Stimulated activated CD4-positive, alpha-beta T cell treated with anti-CD3 and anti-CD28 coated beads, Interleukin-4, amount 100 ng/mL, for 4 hours (primary cell): ENCODE measurements at places on chromosomes 7 and 10.

DNA sequence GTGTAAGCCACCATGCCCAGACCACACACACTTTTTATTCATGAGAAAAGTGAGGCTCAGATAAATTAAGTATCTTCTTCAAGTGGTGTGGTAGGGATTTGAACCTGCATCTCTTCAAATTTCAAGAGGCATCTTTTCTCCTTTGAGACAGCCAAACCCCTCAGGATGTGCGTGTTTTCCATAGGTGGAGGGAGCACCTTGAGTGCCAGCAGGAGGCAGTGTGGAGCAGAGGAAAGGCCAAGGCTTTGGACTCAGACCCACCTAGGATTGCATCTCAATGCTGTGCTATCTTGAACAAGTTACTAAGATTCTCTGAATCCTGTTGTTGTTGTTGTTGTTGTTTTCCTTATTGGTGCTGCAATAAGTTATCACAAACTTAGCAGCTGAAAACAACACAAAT, 40.2 kb upstream of the MYL10 start:
- DNase-seq = no peak

GRCh38 chr10:16770670-16771069, 46.6 kb downstream of the RSU1 start:
- DNase-seq = no peak

- DNase-seq = no peak
Observed at GRCh38 chr7:30458311-30458710, 20.3 kb downstream of the NOD1 start.

DNA sequence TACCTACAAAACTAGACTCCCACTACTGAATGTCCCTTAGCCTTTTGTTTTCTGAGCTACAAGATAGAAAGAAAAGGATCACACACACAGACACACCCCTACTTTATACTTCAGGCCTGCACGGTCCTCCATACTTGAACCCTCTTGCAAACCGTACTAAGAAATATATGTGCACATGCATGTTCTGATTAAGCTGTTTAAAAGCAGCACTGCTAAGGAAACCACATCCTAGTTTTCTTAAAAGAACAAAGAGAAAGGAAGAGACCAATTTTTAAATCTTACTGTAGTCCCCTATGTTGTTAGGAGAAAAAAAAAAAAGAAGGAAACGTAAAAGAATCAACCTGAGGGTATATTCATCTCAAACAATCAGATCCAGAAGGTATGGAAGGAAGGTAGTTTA, 501.2 kb downstream of the PARD3 start:
- no peak for DNase-seq

- DNase-seq = no peak
Observed at GRCh38 chr7:41738336-41738735, 35.4 kb upstream of the INHBA start.

DNA sequence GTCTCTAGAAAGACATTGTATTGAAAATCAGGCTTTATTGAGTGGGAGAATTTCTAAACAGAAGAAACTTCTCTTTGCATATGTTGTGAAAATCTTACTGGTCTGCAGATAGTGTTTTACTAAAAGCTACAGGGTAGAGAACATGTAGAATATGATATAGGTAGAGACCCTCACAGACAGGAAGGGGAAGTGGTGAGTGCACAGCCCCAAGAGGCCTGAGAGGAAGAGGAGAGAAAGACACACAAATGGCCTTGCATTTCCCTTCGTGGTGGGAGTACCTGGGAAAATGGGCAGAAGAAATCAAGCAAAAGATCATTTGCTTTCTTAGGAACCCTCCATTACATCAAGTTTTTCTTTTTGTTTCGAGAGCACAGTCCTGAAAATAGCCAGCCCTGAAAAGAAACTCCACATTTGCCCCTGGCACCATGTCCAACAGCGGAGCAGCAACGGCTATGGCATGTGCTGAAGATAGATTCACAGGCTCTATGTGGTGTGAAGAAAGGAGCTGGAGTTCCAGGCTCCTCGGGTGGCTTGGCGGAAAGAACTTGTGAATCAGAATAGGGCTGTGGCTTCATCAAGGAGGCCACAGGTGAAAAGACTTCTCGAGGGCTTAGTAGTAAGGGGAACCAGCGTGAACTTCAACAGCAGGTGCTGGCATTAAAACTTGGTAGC, 143.5 kb downstream of the CALCR start:
- no peak for DNase-seq

DNA sequence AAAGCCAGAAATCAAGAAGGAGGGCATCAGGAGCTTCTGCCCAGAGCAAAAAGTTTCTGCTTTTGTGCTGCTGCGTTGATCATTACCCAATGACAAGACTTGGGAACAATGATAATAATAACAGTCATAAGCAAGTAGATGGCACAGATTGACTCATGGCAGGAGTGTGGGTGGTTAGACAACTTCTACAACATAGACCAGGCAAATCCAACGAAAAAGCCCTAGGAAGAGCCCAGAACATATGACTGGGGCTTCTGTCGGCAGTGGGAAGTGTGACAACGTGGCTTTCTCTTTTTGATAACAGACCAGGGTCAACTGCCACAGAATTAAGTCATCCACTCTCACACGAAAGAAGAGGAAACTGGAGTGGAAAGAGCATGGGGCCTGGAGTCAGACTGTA, 85.4 kb upstream of the TRIL start:
- DNase-seq = no peak

GRCh38 chr10:30219971-30220751, 128.9 kb downstream of the MTPAP start:
- DNase-seq = no peak

GRCh38 chr7:80133361-80134114, 1.1 kb upstream of the GNAI1 start:
- DNase-seq = no peak

GRCh38 chr7:85191383-85191782, 4.5 kb upstream of the SEMA3D start:
- no peak for DNase-seq

DNA sequence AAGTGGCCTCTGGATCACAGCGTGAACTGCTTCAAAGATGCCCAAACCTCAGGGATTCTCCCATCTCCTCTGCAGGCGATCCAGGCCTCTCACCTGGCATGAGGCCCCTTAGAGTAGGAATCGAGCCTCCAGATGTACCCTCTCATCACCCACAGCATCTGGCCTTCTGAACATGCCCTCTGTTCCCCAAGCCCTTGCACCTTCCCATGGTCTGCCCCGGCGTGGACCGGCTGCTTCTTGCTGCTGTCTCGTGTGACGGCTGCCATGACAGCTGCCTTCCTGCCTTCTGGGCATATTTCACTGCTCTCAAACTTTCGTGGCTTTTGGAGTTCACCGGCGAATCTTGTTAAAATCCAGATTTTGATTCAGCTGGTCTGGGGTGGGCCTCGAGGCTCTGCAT, 157.2 kb upstream of the NPS start:
- no peak for DNase-seq

- peak; percentile 39 for DNase-seq
Observed at GRCh38 chr7:73811760-73812168, 19.0 kb upstream of the CLDN4 start.

GRCh38 chr10:103476046-103476768, 2.8 kb downstream of the CALHM3 start:
- no peak for DNase-seq

DNA sequence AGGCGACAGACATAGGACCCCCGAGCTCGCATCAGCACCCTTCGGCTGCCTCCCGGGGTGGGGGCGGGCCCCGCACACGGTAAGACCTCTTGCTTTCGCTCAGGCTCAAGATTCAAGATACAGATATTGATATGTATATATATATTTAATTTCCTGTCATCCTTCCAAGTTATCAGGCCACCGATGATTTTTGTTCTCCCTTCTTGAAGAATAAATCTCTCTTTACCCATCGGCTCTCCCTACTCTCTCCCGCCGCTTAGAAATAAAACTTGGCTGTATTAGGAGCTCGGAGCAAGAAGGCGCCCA, 603 bp downstream of the ADRA2A start:
- no peak for DNase-seq

GRCh38 chr7:75740846-75741497, 2.2 kb upstream of the HIP1 start:
- no peak for DNase-seq

DNA sequence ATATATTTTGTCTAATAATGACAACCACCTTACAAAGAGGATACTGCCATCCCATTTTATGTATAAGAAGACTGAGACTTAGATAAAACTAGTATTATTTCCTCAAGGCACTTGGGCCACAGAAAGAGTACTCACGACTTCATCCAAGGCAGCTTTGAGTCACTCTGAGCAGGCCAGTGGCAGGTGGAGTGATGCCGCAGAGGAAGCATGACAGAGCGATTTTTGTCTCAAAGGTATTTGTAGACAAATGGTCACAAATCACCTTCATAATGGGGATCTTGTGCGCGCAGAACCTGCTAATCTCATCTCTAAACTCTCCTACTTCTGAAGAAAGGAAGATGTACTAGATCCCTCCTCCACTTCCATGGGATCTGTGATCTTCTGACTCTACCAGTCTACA, 113.2 kb upstream of the NAMPT start:
- no peak for DNase-seq

GRCh38 chr10:49370326-49371100, 25.4 kb downstream of the DRGX start:
- DNase-seq = no peak

DNA sequence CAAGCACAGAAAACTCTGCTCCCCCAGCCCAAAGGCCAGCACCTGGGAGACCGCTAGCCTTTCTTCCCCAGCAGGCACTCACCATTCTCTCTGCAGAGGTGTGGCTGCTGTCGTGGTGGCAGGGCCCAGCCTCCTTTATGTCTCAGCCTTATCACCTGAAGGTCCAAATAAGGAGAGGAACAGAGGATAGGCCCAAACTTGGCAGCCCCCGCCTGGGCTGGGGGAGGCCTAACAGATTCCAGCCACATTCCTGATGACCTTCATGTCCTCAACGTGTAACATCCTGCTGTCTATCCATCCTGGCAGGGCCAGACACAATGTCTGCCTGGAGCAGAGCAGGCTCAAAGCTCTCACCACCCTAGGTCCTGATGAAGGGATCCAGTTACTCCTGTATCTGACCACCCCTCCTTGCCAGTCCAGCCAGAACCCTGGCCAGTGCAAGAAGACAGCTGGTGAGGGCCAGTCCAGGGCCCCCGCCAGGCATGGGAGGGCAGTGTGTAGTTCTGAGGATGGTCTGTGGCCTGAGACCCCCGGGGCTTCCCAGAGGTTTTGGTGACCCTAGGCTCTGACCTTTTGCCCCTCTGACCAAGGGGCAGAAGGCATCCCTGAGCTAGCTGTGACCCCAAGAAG, at the start of gene MYL7:
Gene MYL7 (minus strand): TSS at position 112 of the 630 bp plus-strand sequence. CDS start 27 bp downstream, at position 85.
- DNase-seq = no peak

- DNase-seq = no peak
Observed at GRCh38 chr7:102120666-102121195, 165.9 kb upstream of the SH2B2 start.

DNA sequence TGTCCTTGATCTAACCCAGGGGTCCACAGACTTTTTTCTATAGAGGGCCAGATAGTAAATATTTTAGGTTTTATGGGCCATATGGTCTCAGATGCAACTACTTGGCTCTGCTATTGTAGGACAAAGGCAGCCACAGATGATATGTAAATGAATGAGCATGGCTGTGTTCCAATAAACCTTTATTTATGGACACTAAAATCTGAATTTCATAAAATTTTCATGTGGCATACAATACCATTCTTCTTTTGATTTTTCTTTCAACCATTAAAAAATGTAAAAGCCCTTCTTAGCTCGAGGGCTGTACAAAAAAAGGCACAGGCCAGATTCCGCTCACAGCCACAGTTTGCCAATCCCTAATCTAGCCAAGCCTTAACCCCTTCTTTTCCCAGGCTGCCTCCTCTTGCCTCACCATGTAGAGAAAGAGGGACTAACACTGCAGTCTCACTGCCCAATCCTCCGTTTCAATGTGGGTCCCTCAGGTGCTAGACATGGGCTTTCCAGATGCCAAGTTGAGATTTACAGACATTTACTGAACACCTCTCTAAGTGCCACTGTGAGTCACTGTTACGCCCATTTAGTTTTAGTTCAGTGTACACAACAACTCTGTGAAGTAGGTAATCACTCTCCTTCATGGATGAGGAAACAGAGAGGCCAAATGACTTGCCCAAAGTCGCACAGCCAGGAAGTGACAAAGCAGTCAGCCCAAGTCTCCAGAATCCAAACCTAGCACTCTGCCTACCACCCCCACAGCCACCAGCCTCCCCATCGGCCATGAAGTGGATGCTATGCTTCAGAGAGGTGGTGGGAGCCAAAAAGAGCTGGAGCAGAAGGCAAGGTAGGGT, 132.6 kb upstream of the PDLIM1 start:
- no peak for DNase-seq

DNA sequence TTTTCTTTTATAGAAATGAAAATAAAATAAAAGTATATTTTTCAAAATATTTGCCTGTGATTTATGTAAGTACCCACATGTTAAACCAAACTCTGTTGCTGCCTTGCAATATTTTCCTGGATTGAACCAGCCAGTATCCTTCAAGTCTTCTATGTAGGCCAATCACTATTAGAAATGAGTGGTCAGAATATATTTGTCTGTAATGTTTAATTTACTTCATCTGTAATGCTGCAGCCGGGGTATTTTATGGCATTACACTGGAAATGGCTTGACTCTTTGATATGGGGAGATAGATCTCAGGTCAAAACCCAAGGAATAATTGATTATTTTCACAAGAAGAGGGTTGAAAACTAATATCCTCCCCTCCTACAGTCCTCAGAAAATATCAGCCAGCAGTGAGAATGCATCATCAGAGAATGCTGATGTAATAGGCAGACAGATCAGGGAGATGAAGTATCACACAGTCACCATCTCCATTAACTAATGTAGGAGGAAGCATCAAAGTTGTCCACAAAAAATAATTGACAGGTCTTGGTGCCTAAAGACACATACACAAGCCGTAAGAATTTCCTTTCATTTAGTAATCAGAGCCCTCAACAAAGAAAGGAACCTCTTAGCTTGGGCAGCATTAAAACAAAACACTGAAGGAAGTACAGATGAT, 82.5 kb downstream of the VWDE start:
- no peak for DNase-seq

- DNase-seq = no peak
Observed at GRCh38 chr10:22899307-22899706, 28.5 kb upstream of the ARMC3 start.

DNA sequence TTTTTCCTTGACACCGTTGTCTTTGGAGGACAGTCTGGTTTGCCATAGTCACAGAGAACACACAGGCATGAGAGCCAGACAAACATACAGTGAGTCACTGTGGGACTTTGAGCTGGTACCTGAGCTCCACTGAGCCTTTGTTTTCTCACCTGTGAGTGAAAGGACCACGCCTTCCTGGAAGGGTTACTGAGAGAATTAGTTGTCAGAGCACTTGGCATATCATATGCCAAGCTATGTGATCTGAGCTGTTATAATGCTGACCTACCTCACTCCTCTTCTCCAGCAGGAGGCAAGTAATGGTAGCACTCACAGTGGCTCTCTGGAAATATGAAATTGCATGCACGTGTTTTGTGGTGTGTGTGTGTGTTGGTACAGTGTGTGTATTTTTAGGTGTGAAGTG, 59.7 kb downstream of the CXCL12 start:
- no peak for DNase-seq

- no peak for DNase-seq
Observed at GRCh38 chr7:49618028-49618427, 155.4 kb upstream of the VWC2 start.

- DNase-seq = peak; percentile 95
Observed at GRCh38 chr7:76359111-76359977, 553 bp upstream of the YWHAG start.

- peak; percentile 8 for DNase-seq
Observed at GRCh38 chr7:66921918-66922486, 977 bp downstream of the TMEM248 start.
